Left hindlimb (tissue), 1 donor: ENCODE measurements at places on chromosomes 6 and 20.

DNA sequence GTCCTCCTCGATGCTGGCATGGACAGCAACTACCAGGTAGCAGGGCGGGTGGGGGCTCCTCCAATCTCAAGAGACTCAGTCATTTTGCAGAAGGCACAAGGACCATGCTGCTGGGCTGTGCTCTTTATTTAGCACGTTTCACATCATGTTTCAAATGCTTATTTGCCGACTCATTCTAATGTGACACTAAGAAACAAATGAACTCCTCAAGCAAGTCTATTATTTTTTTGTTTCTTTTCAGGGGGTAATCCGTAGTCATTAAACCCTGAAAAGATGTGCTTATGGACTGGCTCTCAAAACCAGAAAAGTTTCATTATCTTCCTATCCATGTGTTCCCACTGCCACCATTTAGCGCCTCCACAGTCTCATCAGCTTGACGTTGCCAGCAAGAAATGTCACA is 92.9 kb downstream of the ANKS1A start:
- no peak for DNase-seq

- DNase-seq, result no peak
Observed at GRCh38 chr6:152503546-152503945, 133.6 kb downstream of the SYNE1 start.

GRCh38 chr20:42255821-42256220 is 637.6 kb upstream of the CHD6 start:
- DNase-seq, result no peak

DNA sequence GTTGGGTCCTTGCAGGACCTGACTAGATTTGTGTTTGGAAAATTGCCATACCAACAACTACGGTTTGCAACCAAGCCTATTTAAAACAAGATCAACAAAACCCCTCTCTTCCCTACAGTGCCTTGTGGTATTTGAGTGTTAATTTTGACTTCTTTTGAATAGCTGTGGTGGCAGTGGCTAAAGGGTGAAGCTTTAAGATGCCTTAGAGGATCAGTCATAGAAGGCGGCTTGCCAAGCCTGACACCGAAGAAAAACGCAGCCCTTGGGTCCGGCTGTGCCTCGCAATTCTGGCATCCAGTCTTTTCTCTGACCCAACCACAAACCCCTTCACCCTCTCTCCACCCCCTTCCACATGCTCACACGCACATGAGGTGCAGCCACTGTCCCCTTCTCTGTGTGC is 32.6 kb downstream of the BMP6 start:
- peak; percentile 50 for DNase-seq

- DNase-seq, result no peak
Observed at GRCh38 chr20:34010405-34010931, 16.8 kb downstream of the RALY start.

DNA sequence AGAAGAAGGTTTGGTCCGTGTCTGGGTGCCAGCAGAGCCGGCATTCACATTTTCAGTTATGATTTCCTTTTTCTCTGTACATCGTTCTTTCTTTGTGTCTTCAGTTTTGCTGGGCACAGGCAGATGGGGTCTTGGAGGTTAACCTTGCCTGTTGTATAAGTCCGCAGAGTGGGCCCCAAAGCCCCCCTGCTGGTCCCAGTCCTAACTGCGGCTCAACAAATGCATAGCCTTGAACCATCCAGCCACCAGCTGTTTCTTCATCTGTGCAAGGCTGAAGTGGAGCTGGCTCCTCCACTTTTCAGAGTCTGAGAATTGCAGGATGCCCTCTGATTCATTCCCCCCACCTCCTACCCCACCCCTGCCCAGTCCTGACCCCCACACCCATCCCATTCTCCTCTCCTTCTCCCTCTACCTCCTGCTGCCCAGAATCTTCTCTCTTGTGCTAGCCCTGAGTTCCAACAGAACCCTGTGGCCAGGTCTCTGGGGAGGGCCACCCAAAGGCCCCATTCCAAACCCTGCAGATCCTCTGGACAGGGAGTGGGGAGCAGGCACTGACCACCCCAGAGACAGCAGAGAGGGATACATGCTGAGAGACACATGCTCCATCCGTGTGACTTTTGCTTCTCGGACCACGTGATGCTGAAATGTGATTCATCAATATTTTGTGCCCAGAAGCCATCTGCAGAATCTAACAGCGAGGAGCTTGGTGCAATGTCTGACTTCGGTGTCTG is 386.5 kb upstream of the SULF2 start:
- no peak for DNase-seq

DNA sequence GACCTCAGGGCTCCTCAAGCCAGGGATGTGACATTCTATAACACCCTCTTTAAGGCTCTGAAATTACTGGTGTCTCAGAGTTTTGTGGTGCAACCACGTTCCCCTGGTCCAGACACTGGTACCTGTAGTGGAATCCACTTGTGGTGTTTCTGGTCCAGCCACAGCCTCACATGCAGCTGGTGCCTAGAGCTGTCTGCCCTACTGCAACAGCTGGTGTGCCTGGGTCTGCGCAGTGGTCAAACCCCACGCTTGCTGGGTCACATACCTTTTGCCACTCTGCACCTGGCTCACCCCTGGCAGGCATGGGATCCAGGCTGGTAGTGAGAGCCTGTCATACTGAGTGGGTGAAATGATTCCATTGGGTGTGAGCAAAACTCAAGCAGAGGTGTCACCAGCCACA is 1230.2 kb upstream of the EYS start:
- no peak for DNase-seq

- DNase-seq, result no peak
Observed at GRCh38 chr6:144217264-144217663, 66.9 kb downstream of the STX11 start.

DNA sequence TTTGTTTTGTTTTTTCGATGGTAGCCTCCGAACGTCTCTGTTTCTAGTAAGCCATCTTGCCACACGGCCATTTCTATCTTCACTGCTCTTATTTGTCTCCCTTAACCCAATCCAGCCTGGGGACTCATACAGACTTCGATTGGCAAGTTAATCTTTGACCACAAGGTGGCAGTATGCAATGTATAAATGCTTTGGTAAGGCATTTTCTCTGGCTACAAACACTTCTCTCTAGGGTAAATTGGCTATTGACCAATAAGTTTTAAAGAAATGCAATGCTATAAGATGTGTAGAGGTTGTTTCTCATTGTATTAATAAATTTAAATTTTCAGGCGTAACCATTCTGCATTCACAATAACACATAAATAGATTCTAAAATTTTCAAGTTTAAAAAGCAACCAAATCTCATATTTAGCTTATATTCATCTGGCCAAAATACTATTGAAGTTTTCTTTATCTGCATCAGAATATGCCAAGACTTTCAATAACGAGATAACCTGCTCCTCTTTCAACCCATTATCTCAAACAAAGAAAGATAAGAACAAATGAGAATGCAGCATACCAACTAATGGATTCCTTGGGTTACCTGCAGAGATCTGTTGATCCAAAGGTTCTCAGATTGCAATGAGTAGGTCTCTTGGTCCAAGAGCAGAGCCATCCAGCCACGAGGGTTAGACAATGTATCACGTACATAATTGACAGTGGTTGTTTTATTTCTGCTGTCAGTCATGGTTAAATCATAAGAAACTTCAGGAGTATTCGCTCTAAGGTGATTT is 231.9 kb downstream of the PKHD1 start:
- no peak for DNase-seq

DNA sequence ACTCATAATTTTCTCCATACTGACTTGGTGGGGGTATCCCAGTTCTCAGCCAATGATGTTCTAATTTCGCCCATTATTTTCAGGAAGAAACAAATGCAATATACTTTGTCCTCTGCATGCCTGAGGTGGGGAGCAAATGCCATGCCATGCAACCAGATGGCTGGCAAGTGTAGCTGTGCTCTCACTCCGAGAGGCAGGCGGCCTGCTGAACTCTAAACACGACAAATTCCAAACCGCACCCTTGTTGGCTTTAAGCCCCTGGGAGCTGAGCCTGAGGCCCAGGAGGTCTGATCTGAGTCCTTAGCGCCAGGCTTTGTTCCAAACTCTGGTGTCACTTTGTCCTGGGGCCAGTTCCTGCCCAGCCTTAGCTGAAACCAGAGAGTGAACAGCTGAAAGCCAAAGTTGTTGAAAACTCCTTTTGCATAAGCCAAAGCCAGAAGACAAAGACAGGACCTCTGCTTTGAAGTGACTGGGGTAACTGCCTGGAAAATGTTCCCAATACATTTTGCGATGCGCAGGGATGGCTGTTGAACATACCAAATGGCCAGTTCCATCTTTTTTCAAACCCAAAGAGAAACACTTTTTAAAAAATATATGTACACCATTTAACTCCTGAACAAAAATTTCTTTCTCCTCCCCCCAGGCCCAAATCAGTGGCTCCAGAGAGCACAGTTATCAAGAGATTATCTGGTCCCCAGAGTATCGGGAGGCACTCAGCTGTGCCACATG is 46.2 kb downstream of the TTI1 start:
- DNase-seq, result peak; percentile 77

GRCh38 chr20:19376451-19377229 is 164.2 kb downstream of the SLC24A3 start:
- no peak for DNase-seq

DNA sequence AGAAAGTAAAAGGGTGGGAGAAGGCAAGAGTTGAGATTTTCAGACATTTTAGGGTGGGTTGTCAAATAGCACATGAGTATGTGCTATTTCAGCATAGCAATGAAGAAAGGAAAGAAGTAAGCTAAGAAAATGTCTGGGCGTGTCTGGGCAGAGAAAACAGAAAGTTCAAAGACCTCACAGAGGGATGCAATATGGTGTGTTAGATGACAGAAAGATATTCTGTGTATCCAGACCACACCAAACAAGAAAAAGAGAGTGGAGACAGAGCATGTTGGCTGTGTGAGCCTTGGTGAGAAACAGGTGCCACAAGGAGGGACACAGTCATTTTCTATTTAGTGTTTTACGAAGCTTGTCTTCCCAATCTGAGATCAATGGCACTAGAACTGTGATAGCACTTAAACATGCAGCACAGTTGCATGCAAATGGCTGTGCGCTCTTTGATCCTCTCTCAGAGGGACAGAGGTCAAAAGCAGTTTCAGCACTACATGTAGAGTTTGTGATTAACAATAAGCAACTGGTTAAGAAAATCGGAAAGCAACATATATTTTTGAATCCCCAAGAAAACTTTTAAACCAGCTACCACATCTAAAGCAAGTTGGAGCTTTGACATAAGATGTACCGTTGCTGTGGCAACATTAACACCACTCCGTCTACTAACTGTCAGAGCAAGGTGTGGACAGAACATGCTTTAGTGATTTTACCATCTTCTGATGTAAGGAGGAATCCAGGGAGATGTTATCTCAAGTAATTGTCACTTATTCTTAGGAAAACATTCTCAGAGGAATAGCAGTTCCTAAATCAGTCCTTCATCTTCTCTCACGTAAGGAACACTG is 515.5 kb upstream of the NOX3 start:
- no peak for DNase-seq

GRCh38 chr6:7833751-7834070 is 76.9 kb downstream of the TXNDC5 start:
- no peak for DNase-seq

DNA sequence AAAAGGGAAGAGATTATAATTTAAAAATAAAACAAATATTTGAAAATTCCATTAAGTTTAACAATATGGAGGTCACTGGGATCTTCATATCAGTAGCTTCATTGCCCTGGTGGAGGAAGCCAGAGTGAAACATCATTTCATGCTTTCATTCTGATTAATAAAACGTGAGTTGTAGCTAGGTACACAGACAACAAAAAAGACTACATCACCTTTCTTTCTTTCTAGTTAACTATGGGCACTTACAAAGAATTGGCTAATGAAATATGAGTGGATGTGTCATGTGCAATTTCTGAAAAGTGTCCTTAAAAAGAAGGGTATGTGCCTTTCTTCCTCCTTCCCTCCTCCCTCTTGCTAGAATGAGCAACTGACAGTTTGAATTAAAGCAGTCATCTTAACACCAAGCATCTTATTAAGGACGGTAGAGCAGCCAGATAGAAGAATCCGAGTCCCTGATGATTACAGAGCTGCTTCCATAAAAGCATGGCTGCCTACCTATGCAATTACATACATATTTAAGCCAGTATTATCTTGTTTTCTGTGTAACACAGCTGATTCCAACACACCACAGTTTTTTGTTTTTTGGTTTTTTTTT is 3.4 kb downstream of the SERAC1 start:
- DNase-seq, result no peak

- DNase-seq, result no peak
Observed at GRCh38 chr20:50693001-50693400, 1.7 kb upstream of the RIPOR3 start.

DNA sequence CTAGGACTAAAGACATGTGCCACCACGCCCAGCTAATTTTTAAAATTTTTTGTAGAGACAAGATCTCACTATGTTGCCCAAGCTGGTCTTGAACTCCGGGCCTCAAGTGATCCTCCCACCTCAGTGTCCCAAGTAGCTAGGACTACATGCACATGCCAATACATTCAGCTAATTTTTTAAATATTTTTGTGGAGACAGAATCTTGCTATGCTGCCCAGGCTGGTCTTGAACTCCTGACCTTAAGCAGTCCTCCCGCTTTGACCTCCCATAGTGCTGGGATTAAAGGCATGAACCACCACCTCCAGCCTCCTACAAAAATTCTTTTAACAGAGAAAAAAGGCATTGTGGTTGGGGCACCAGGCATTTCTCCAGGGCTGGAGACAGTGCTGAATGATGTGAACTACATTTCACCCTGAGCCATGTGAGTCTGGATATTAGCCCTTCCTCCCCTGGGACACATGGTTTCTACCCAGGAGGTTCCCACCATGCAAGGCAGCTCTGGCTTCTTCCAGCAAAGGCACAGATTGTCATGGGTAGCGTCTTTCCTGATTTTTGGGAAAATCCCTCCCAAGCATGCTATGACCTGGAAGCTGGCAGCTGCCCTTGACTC is 36.3 kb upstream of the CMTR1 start:
- DNase-seq, result no peak

GRCh38 chr6:11460001-11460668 is 77.4 kb upstream of the TMEM170B start:
- no peak for DNase-seq

DNA sequence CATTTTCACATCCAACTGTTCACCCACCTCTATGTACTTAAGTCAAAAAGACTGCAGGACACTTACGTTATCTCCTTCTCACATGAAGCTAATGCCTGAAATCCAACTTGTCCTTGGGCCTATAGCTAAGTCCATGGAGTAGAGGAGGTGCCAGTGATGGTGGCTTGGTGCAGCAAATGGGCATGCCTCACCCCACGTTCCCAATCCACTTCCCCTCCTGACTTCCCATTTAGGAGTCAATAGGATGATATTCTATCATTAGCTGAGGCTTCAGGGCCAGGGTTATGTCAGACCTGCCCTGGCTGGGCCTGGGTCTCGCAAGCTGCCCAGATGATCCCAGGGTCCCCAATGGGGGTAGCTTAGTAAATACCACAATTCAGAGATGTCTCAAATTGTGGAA is 410.4 kb downstream of the MAFB start:
- no peak for DNase-seq

GRCh38 chr6:159819932-159820640 is 20.0 kb downstream of the PNLDC1 start:
- DNase-seq, result no peak
